ENCODE measurements at places on chromosomes 13 and 19.

GRCh38 chr13:100961186-100961585 is 286.6 kb upstream of the TMTC4 start:
- no peak for DNase-seq

DNA sequence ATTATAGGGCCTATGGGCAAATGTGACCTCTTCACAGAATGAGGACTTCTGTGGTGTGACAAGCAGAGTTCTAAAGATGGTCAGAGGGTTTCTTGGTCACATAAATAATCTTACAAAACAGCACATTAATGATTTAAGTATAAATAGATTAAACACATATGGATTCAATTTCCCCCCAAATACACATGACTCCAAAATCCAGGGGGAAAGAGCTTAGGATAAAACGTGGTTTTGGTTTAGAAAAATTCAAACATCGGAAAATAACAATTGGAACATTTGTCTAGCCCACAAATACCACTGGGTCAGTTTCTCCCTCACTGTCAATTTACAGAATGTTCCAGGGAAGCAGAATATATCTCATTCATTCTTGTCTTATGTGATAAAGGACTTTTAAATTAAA is 283.1 kb downstream of the COG6 start:
- no peak for DNase-seq

GRCh38 chr19:7894612-7895309 is 6.5 kb downstream of the LRRC8E start:
- DNase-seq, result peak; percentile 79

DNA sequence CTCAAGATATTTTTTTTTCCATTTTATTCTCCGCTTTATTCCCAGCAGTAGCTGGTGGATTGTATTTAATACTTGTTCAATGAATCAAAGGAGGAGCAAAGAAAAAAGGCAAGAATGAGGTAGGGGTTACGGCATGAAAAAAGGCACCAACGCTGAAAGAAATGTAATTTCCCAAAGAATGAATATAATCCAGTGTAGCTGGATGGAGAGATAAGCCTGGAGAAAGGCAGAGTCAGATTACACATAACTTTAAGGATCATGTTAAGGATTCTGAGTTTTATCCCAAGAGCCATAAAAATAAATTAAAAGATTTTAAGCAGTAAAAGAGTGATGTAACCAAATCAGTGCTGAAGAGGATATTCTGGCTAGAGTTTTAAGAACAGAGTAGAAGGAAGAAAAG is 67.7 kb downstream of the RBM26 start:
- no peak for DNase-seq

GRCh38 chr13:106098778-106099177 is 436.7 kb downstream of the EFNB2 start:
- DNase-seq, result no peak
